ENCODE measurements at places on chromosomes 4 and X.
A peak's percentile ranks its signal among the peaks of the same experiment; 100 is the strongest.

DNA sequence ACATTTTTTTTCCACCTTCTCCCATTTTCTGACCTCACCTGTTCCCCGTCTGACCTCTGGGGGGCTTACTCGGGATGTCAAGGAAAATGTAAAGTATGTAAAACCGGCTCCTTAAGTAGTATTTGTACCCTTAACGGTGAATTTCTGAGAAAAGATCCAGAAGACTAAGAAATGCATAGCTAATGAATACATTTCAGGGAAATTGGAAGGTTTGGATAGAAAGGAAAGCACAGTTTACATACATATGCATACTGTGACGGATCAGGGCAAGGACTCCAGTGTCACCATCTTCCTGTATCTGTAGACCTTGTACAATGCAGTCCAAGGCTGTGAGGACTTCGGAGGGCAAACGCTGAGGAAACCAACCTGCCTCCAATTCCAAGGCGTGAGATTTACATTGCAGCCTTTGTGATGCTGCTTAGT lies 2185.9 kb upstream of the TENM3 start:
- DNase-seq, result no peak

GRCh38 chr4:138602664-138603063 lies 360.5 kb upstream of the SLC7A11 start:
- no peak for DNase-seq

GRCh38 chr4:158807691-158808090 lies 38.9 kb downstream of the FNIP2 start:
- no peak for DNase-seq

GRCh38 chr4:3822230-3822947 lies 56.2 kb downstream of the ADRA2C start:
- DNase-seq, result no peak

DNA sequence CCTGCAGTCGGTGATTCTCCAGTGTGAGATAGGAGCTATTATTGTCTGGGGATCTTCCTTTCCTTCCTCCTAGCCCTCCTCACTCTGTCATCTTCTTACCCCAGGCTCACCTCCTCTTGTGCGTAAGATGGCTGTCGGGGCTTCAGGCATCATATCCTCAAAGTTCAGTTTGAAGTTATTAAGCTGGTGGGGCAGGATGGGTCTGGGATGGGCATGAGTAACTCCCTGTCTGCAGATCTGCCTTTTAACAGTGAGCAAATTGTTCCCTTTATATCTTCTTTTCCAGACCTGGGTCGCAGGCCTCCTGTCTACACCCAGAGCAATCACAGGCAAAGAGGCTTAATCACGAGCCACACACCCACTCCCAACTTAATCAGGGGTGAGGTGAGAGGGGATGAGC lies 900 bp upstream of the MTMR1 start:
- DNase-seq, result no peak

GRCh38 chr4:96675416-96675815 lies 835.5 kb downstream of the PDHA2 start:
- no peak for DNase-seq

DNA sequence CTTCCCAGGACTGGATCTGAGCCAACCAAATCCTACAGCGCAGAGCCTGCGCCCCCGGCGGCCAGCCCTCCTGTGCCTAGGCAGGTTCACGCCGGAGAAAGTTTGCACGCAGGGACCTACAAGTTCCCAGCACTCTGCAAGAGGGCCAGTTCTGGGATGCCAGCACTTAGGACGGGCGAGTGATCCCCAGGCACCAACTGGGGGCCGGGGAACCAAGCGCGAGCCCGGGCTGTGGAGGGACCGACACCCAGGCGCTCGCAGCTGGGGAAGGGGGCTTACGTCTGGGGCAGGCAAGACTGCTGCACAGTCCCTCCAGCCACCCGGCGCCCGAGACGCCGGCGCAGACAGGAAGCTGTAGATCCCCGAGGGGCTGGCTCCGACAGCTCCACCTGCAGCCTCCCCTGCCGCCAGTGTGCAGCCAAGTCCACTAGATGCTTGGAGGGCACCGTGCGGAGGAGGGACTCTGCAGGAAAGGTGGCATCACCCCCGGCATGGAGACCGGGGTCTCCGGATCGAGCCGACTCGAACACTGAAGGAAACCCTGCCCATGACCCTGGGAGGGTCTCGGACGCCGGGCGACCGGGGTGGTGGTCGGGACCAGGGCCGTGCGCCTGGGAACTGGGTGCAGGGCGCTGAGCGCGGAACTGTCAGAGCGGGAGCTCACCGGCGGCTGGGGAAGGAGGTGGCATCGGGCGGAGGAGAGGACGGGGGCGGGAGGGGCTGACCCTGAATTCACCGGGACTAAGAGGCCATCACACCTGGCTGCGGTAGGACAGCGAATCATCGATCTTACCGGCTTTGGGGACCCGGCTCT lies 566 bp downstream of the CORIN start:
- peak; percentile 26 for DNase-seq

All from NCI-H1436 (cell line).